NCI-H446 (cell line): ENCODE measurements at places on chromosomes 4 and X.

- DNase-seq: no peak
Observed at GRCh38 chr4:23866450-23867075, 23.3 kb downstream of the PPARGC1A start.

- no peak for DNase-seq
Observed at GRCh38 chr4:530017-530781, 31.2 kb downstream of the PIGG start.

DNA sequence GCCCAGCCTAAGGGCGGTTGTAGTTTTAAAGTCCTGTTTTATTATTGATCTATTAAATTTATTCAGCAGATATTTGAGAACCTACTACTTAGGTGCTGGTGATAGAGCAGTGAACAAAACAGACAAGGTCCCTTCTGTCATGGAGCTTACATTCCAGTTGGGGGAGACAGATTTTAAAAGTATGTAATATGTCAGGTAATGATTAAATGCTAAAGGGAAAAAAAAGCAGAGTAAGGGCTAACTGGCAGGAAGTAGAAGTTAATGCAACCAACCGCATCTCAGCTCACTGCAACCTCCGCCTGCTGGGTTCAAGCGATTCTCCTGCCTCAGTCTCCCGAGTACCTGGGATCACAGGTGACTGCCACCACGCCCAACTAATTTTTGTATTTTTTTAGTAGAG, 7.8 kb upstream of the MCUB start:
- no peak for DNase-seq

GRCh38 chrX:76026751-76027150, 146.1 kb upstream of the PBDC1 start:
- no peak for DNase-seq

- DNase-seq: no peak
Observed at GRCh38 chrX:12583543-12583942, 207.7 kb upstream of the PRPS2 start.

DNA sequence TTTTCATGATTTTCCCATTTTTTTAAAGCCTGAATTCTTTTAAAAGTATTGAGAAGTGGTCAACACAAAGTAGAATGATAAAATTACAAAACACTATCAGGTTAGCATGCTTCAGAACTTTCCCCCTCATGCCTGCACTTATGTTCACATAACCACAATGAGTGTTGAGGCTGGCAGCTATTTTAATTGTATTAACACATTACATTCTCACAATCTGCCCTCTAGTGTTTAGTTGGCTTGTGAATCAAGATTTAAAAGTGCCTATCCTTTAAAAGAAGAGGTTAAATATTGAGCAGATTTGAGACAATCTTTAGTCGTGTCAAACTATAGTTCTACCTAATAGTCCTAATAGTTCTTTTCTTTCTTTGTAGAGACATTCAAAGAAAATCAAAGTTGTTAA, 93.6 kb upstream of the NAP1L5 start:
- no peak for DNase-seq

DNA sequence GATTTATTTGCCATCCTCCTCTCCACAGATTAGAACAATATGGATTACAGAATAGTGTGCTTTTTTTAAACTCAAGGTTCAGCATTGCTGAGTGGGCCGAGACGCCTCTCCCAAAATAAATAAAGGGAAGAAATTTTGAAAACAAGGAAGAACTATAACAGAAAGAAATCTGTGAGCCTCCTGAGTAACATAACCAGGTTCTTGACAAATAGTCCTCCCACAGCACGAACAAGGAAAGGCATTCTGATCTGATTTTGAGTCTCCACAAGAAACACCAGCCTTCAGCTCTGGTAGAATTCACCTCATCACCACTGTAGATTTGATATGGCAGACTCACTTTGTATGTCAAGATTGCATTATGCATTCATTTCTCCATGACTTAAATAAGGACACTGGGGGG, 173.6 kb downstream of the HHIP start:
- DNase-seq: no peak

DNA sequence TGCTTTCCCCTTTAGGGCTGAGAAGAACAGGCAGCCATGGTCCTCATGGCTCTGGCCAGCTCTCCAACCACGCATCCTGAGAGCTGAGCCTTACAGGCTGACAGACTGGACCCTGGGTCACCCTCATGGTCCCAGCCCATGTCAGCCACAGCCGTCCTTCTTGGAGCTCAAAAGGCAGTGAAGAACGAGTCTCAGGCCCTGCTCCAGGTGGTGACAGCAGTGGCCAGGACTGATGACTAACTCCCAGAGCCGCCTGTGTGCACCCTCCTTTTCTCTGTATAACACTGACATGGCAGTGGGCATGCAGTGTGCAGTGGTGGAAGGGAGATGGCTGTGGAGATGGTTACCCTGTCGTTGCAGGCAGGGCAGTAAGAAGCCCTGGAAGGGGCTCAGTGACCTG, 10.3 kb upstream of the DUSP9 start:
- DNase-seq: no peak

DNA sequence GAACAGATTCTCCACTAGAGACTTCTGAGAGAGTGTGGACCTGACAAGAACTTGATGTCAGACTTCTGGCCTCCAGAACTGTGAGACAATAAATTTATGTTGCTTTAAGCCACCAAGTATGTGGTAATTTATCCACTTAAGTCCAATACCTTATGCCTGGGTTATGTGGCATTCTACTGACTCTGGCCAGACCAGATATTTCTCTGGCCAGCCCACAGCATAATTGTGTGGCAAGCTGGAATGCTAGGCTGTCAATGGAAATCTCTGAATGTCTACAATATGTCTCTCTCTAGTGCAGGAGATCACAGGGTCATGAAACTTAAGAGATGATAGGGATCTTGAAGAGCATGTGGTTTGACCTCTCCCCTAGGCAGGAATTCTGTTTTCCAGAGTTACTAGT, 251.0 kb downstream of the ZNF674 start:
- no peak for DNase-seq

DNA sequence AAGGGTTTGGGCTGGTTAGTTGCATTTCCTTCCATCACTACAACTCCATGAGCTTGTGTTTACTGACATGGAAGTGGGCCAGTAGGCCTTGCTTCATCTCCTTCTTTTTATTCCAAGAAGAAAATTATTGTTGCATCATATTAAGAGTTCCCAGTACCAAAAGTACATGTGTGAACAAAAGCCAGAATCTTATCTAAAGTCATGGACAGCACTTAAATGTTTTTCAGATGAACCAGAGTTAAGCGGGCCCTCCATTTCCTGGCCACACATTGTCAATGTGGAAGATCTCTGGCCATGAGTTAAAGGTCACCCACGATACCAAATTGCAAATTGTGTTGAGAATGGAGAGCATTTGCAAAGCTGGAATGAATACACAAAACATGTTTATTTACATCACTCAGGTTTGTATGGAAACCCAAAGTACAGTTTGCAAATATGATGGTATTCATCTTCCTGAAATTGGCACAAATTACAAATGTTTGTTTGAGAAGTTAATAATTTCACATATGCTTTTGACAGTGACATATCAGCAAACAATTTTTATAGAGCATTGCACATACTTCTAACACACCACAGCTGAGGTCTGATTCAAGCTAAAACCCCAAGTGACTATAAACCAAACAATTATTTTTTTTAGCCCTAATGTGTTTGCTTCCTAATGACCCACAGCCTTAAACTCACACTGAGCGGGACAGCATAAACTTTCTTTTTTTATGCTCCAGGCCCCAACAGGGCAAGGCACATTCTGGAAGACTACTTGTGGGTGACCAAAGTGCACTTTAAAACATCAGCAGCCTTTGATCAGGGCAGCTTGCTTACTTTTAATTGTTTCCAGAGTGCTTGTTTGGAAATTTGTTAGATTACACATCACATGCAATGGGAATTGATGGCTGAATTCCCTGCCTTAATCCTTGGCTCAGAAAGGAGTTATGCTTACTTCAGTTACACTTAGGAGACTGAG, 502.9 kb upstream of the SLIT2 start:
- peak; percentile 0 for DNase-seq

DNA sequence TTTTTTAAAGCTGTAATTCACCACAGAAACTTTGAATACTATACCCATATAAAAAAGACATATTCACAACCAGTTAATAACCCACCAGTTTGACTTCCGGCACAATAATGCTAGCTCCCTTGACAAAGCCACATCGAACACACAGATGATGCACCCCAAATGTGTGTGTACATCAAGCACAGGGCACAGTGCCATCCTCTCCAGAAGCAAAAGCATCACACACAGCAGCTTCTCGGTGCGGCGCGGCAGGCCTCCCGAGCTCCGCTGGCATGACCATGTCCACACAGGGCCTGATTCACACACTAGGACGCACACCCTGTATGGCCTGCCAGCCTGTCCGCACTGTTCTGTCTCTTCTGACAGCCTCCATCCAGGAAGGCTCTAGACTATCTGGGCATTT, 88.0 kb downstream of the LEF1 start:
- DNase-seq: no peak

DNA sequence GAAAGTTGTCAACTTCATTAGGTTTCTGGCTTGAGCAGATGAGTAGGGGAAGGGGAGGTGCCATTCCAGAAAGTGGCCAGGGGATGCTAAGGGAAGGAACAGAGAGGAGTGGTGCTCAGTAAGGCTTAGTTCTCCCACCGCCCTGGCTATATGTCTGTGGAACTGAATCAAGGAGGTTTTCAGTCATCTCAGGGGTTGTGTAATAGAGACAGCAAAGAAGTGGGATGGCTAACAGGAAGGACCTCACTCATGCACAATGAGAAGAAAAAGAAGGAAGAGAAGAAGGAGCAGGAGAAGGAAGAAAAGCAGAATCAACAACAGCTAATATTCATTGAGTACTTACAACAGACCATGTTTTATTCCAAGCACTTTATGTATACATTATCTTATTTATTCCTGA, 368.7 kb downstream of the MID1IP1 start:
- no peak for DNase-seq

- no peak for DNase-seq
Observed at GRCh38 chr4:177778623-177779022, 336.4 kb upstream of the AGA start.

DNA sequence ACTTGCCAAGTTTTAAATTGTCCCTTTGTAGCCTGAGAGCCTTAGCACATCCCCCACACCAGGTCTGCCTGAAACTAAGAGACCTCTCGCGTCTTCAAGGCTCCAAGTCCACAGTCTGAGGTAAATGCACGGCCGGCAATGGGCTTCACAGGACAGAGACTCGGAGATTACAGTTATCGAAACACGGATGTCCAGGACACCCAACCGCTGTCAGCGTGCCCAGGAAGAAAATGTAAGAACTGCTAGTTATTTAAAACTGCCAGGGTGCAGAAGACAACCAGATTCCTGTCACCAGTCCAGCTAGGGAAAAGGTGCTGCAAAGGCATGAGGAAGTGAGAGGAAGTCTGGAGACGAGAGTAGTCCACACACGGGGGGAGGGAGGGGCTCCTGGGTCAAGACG, 28.9 kb downstream of the ZNF827 start:
- no peak for DNase-seq

- DNase-seq: no peak
Observed at GRCh38 chr4:13108096-13108495, 376.0 kb downstream of the RAB28 start.

DNA sequence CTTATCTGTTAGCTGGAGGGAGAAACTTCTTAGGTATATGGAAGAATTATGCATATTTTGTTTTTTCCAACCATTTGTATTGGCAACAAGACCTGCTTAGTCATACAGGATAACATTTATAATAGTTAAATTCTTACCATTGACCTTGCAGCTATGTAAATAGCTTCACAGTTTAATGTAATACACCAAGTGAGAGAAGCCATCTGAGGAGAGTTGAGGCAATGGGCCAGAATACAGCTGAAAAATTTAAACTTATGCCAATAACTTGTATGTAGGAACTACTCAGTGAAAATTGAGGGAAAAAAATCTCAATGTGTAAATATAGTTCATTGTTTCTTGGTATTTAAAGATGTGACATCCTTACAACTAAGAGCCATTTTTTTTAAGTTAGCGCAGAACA, 273.5 kb downstream of the DACH2 start:
- no peak for DNase-seq

GRCh38 chrX:24498975-24499374, 33.9 kb downstream of the PDK3 start:
- no peak for DNase-seq

GRCh38 chr4:92714640-92715039, 410.9 kb downstream of the GRID2 start:
- DNase-seq: no peak

DNA sequence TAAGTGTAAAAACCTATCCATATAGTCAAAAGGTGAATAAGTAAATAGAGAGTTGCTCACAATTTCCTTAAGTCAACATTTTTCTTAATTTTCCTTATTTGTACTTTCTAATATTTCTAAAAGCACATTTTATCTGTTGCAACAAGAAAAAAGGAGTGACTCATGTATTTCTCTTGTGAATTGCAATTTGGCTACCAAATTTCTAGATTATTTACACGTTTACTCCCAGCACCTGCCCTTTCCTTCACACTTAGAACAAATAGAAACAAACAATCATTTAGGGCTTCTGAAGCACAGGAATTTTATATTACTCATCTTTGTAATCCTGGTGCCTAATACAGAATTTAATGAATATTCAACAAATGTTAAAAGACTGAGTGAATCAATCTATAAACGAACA, 22.2 kb downstream of the BTC start:
- DNase-seq: no peak

- DNase-seq: no peak
Observed at GRCh38 chrX:141278306-141278705, 36.0 kb upstream of the SPANXC start.

GRCh38 chrX:110318664-110318968, 731 bp upstream of the AMMECR1 start:
- DNase-seq: no peak

DNA sequence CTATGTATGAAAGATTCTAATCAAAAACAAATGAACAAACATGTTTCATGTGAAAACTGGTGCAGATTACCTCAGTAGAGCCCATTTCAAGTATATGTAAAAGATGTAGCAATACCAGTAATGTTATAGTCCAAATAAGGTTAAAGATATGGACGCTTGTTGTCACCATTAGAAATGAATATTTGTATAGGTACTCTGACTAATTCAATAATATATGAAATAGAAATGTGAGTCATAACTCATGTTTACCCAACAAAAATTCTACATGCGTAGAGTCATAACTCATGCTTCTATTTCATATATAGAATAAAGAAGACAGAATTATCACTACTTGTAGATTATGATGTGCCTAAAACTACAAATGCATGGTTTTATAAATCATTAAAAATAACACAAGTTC, 739.1 kb upstream of the DIAPH2 start:
- no peak for DNase-seq

GRCh38 chr4:106245176-106245575, 70.8 kb downstream of the TBCK start:
- no peak for DNase-seq

DNA sequence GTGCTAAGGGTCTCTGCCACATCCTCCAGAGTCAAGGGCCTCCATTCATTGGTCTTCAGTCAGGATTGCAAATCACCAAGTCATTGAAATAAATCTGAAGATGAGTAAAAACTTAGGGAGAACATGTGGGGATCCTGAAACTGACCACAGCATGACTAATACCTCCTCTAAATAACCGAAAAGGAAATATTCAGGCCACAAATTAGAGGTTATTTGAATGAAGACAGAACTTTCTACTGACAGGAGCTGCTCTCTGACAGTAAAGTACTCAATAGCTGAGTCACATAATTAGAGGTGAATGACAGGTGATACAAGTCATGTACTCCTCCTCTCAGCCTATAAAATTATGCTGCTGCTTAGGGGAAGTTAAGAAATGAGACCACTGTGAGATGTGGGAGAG, 240.2 kb upstream of the F9 start:
- no peak for DNase-seq

- no peak for DNase-seq
Observed at GRCh38 chr4:1166509-1167243, 5.7 kb downstream of the SPON2 start.
